ENCODE measurements at places on chromosomes 11 and 22. TPM values are rescaled to one million over a fixed set of nuclear protein-coding genes. Genes with fewer than 3 reads are reported as not detected.

- H3K27ac ChIP-seq, result no peak overlapping the region
- no peaks in the 10 kb centered on the region for H3K36me3 ChIP-seq
- no peaks in the 10 kb centered on the region for H3K27me3 ChIP-seq
- no peaks in the 10 kb centered on the region for H3K4me1 ChIP-seq
- no peak for DNase-seq
These were observed 707.5 kb upstream of the LUZP2 start for GRCh38 chr11:23789200-23789853.

DNA sequence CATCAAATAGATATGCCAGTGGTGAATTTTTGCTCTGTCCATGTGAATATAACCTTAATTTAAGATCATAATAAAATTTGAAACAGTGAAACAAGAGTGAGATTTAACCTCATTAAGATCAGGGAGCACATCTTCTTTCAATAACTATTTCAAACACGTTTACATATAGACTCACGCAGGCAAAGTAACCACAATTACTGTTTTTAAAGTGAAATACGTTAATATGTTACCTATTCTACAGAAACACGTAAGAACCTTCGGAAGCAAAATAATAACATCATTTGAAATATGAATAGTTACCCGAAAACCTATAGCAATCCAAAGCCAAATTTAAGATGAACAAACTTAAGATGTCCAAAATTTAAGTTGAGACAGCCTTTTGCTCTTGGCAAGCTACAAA lies 136.2 kb upstream of the ZC3H12C start:
- no peak overlapping the region for H3K27ac ChIP-seq
- H3K36me3 ChIP-seq, result no peaks in the 10 kb centered on the region

The TUBA8 gene
- 3.5 TPM for total RNA-seq

- no peak for DNase-seq
- no peaks in the 10 kb centered on the region for H3K36me3 ChIP-seq
- H3K4me3 ChIP-seq, result no peak overlapping the region
These were observed 11.2 kb upstream of the BIRC3 start for GRCh38 chr11:102306048-102306597.

The OR4D5 gene
- total RNA-seq, result not detected

- no peak overlapping the region for H3K4me3 ChIP-seq
- peaks cover 24% of the 10 kb centered on the region for H3K4me1 ChIP-seq
- DNase-seq, result peak; percentile 68
- no peaks in the 10 kb centered on the region for H3K27me3 ChIP-seq
- H3K27ac ChIP-seq, result no peak overlapping the region
These were observed 122.1 kb downstream of the BCR start for GRCh38 chr22:23302171-23303002.

DNA sequence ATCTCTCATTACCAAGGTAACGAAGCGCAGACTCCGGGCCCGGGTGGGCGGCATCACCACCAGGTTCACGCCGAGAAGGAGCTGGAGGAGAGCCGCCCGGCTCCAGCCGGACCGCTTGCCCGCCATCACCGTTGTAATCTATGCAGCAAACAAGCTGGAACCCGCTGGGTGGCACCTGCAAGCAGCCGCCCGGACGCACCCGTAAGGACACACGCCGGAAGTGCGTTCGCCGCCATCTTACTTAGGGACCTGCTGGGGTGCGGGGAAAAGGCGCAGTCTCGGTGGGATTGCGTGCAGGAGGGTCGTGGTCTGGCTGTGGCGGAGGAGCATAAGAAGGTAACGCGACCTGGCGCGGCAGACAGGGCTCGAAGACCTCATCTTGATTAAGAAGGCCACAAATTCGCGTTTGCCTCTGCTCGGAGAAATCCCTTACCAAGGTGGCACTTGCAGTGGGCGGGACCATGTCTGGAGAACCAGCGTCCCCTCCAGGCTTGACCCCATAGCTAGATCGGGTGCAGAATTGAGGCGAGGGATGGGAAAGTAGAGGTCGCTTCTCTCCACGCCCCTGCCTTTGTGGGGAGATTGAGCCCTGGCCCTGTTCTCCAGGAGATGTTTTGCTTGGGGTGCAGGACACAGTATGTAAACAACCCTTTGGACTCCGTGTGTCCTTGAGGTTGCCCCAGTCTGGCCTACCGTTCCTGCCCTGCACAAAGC lies at the start of gene ACP2:
ACP2 (minus strand) TSS at position 151 of the 714 bp plus-strand sequence; CDS start at position 126, 25 bp downstream.
- DNase-seq, result peak; percentile 97
- peaks cover 16% of the 10 kb centered on the region for H3K36me3 ChIP-seq
- peak within 1 kb of the TSS; percentile 89 for H3K27ac ChIP-seq
- H3K4me1 ChIP-seq, result peaks cover 17% of the 10 kb centered on the region
- peak within 1 kb of the TSS; percentile 91 for H3K4me3 ChIP-seq
- no peaks in the 10 kb centered on the region for H3K27me3 ChIP-seq

GRCh38 chr22:39677967-39678366 lies 107.4 kb downstream of the CACNA1I start:
- no peaks in the 10 kb centered on the region for H3K4me1 ChIP-seq
- DNase-seq, result no peak
- H3K4me3 ChIP-seq, result no peak overlapping the region
- no peak overlapping the region for H3K27ac ChIP-seq
- H3K27me3 ChIP-seq, result no peaks in the 10 kb centered on the region
- H3K36me3 ChIP-seq, result no peaks in the 10 kb centered on the region

DNA sequence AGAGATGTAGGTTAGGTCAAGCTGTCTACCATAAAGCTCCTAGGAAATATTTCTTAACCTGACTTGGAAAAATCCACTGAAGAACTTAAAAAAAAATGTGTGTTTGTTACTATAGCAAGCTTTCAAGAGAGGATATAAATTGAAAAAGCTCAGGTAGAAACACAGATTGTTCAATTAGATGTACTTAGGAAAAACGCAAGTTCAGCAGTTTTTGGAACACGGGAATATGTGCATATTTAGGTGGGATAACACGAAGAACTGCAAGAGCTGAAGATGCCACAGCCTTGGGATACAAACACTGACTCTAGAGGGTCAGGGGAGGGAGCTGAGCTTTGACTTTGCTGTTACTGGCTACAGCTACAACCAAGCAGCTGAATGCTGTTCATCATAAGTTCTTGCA lies 77.8 kb upstream of the FSHB start:
- H3K27ac ChIP-seq, result no peak overlapping the region
- no peaks in the 10 kb centered on the region for H3K27me3 ChIP-seq
- H3K4me1 ChIP-seq, result no peaks in the 10 kb centered on the region

- H3K27me3 ChIP-seq, result no peaks in the 10 kb centered on the region
- H3K4me3 ChIP-seq, result no peak overlapping the region
- H3K27ac ChIP-seq, result no peak overlapping the region
- H3K36me3 ChIP-seq, result no peaks in the 10 kb centered on the region
- DNase-seq, result no peak
These were observed 44.8 kb downstream of the TENM4 start for GRCh38 chr11:79396001-79396400.

The PHETA2 gene
- total RNA-seq, result 10.6 TPM

DNA sequence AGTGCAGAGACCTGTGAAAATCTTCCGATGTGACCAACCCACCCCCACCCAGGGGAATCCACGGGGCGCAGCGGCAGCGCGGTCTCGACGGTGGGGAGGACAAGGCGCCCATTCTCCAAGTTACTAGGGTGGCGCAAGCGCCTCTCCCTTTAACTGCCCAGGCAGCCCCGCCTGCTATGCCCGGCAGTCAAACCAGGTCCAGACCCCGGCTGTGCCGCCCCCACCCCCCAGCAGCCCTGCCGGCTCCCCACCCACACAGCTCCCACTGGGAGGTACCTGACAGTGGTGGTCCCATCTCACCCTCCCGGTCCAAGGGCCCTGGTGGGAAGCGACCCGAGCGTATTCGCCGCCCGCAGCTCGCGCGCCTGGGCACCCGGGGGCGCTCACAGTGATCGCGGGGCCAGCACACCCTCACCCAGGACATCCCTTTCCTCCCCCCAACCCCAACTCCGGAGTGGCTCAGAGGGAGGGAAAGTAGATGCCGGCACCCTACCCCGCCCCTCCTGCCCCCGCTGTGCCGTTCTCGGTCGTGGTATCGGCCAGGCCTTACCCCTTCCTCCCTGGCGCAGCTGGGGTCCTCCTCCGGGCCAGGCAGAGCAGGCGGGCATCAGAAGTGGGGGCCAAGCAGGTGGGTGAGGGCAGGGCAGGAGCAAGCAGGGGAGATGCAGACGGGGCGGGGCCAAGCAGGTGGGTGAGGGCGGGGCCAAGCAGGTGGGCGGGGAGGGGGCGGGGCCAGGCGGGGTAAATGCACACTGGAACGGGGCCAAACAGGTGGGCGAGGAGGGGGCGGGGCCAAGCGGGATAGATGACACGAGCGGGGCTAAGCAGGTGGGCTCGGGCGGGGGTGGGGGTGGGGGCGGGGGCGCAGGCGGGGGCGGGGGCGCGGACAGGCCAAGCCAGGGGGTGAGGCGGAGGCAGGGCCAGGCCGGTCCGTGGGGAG lies at the start of gene TRPM5:
TRPM5 (minus strand) TSS at position 634 of the 940 bp plus-strand sequence. CDS start 21,478 bp downstream, outside the sequence.
- DNase-seq, result peak; percentile 91
- H3K27ac ChIP-seq, result peak within 1 kb of the TSS; percentile 90
- no peaks in the 10 kb centered on the region for H3K36me3 ChIP-seq
- no peaks in the 10 kb centered on the region for H3K27me3 ChIP-seq
- peak within 1 kb of the TSS; percentile 27 for H3K4me3 ChIP-seq
- H3K4me1 ChIP-seq, result peaks cover 41% of the 10 kb centered on the region

- H3K4me3 ChIP-seq, result no peak overlapping the region
- H3K36me3 ChIP-seq, result no peaks in the 10 kb centered on the region
- H3K4me1 ChIP-seq, result no peaks in the 10 kb centered on the region
- DNase-seq, result peak; percentile 16
- H3K27me3 ChIP-seq, result no peaks in the 10 kb centered on the region
- H3K27ac ChIP-seq, result no peak overlapping the region
These were observed 912.8 kb downstream of the DLG2 start for GRCh38 chr11:84714316-84714780.

The SYT9 gene
- not detected for total RNA-seq

DNA sequence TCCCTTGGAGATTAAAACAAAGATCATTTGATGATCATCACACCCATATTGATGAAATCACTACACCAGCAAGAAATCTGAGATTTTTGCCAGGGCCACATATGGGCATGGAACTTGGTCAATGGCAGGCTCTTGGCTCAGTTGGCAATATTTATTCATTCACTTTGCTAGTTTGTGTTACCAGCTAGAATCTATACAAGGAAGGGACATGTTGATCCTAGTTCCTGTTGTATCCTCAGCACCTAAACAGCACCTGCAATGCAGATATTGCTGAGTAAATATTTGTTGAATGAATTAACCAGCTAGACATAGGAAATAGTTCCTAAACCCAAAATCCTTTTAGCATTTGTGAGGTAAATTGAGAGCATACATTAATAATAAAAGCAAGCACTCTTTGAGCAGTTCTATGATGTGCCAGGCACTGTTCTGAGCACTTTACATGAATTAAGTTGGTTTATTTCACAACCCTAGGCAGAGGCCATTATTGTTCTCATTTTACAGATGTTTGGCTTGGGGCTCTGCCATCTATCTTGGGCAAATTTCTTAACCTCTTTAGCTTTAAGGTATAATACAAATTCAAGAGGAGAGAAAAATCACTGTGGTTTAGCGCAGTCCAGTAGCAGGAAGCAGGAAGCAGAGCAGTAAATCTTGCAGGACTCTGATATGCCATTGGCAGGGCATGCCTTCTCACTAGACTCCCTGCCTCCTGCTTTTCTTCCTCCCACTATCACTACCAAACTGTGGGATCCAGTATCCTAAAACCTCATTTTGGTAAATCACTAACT lies 1.6 kb downstream of the TRIM68 start:
- no peaks in the 10 kb centered on the region for H3K27me3 ChIP-seq
- H3K4me1 ChIP-seq, result peaks cover 40% of the 10 kb centered on the region
- no peak for DNase-seq
- no peak overlapping the region for H3K27ac ChIP-seq
- H3K36me3 ChIP-seq, result peaks cover 34% of the 10 kb centered on the region

DNA sequence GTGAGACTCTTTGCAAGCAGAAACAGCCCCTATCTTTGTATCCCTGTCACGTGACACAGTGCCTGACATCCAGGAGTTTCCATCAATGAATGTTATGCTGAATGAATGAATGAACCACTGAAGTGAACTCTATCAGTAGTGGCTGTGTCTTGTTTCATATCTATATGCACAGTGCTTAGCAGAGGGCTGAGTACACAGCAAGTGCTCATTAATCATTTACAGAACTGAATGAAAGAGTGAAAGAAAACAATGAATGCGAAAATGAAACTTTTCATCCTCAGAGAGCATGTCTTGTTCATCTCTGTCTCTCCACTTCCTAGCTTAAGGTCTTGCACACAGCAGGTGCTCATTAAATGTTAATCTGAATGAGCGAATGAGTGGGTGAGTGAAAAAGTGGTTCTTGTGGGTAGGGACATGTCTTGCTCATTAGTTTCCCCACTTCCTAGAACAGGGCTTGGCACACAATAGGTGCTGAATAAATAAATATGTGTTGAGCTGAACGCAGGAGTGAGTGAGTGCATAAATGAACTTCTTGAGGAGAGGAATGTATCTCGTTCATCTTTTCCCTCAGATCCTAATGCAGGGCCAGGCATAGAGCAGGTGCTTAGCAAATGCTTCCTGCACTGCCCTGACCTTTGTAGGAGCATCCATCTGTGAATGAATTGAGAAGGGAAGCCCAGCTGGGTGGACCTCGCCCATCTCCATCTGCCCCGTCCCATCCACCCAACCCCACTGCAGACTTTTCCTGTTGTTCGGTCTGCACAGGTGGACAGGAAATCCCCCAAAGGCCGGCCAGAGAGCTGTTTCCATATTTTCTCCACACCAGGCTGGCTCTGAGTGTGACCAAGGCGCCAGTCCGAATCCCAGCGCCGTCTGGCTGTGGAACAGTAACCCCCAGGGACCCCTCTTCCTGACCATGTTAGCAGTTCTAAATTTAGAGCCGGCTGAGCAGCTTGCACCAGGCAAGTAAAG lies 113.4 kb upstream of the CRYBB3 start:
- no peak for DNase-seq
- no peak overlapping the region for H3K4me3 ChIP-seq
- H3K4me1 ChIP-seq, result peaks cover 12% of the 10 kb centered on the region
- H3K27me3 ChIP-seq, result no peaks in the 10 kb centered on the region

The OR8G1 gene
- not detected for total RNA-seq

The GPHA2 gene
- not detected for total RNA-seq

GRCh38 chr22:37529652-37530345 lies 10.6 kb upstream of the CARD10 start:
- no peaks in the 10 kb centered on the region for H3K4me1 ChIP-seq
- H3K4me3 ChIP-seq, result no peak overlapping the region
- DNase-seq, result no peak
- no peaks in the 10 kb centered on the region for H3K27me3 ChIP-seq

GRCh38 chr11:96052921-96053651 lies 129.2 kb upstream of the MTMR2 start:
- H3K27ac ChIP-seq, result no peak overlapping the region
- no peak overlapping the region for H3K4me3 ChIP-seq
- peaks cover 17% of the 10 kb centered on the region for H3K4me1 ChIP-seq
- no peaks in the 10 kb centered on the region for H3K27me3 ChIP-seq
- DNase-seq, result no peak

- H3K4me3 ChIP-seq, result no peak overlapping the region
- no peaks in the 10 kb centered on the region for H3K36me3 ChIP-seq
- DNase-seq, result no peak
- no peak overlapping the region for H3K27ac ChIP-seq
These were observed 15.0 kb downstream of the SYT13 start for GRCh38 chr11:45270946-45271716.

GRCh38 chr22:28148816-28149465 lies 229.9 kb upstream of the PITPNB start:
- no peak for DNase-seq
- no peak overlapping the region for H3K4me3 ChIP-seq
- no peaks in the 10 kb centered on the region for H3K4me1 ChIP-seq
- no peaks in the 10 kb centered on the region for H3K27me3 ChIP-seq
- no peak overlapping the region for H3K27ac ChIP-seq
